ENCODE measurements at places on chromosomes 13 and 19.

DNA sequence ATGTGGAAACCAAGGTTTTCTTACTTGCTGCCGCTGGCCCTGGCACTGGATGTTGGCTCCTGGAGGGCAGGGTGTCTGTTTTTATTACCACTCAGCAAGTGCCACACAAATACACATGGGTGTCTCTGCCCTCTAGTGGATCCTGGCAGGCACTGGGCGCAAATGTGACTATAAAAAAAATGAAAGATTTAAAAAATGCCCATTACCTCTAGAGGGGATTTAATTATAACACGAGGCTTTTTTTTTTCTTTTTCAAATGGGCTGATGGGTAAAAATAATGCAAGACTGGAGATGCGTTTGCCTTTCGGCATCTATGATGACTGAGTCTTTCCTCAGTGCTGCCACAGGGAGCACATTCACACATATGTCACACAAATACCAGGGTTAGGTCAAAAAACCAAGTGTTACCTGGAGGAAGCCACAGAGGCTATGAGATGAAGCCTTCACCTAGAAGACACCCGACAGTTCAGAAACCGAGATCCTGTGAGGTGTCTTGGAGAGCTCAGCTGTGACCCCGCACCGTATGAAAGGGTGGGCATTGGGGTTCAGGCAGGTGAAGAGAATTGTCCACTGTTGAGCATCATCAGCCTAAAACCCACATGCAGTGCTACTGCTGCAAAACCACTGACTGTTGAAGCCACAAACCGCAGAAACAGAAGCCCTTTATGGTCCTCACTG, 25.7 kb downstream of the CHAMP1 start:
- peak; percentile 87 for DNase-seq

- no peak for DNase-seq
These were observed 7.9 kb upstream of the SIGLEC9 start for GRCh38 chr19:51116736-51117286.

GRCh38 chr13:46582190-46582589, 29.2 kb downstream of the LRCH1 start:
- DNase-seq: no peak

DNA sequence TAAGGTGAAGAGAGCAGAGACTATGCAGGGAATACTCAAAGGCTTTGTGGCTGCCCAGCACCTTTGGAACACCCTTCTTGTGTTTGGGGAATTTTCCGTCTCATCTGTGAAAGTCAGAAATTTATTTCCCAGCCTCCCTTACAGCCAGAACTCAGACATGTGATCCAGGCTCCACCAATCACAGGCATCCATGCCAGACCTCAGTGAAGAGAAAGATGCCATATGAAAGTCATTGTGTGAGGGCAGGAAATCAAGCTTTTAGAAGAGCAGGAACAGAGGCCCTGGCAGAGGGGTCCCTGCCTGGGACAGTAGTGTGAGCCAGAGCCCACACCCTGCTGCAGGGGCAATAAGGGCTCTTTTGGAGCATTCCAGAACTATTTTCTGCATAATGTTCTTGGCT, 12.1 kb downstream of the CCDC70 start:
- no peak for DNase-seq

GRCh38 chr13:60646620-60647019, 249.6 kb downstream of the TDRD3 start:
- DNase-seq: no peak

GRCh38 chr19:36245210-36246005, 30.5 kb downstream of the ZNF146 start:
- no peak for DNase-seq

GRCh38 chr19:16042533-16043085, 33.7 kb upstream of the TPM4 start:
- no peak for DNase-seq

DNA sequence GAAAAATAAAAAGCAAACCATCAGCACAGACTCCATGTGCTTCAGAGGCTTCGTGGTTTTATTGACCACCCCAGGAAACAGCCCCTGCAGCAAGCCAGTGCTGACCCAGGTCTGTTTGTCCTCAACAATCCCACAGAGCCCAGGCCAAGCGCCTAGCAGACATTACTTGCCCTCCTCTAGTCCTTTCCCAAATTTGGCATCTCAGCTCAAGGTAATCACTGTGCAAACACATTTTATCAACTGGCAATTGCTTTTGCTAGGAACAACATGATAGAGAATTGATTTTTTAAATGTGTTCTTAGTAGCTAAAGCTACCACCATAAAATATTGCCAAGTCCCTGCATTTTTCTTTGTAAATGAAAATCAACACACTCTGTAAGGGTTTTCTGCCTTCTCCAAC, 121.8 kb downstream of the STOML3 start:
- DNase-seq: no peak

DNA sequence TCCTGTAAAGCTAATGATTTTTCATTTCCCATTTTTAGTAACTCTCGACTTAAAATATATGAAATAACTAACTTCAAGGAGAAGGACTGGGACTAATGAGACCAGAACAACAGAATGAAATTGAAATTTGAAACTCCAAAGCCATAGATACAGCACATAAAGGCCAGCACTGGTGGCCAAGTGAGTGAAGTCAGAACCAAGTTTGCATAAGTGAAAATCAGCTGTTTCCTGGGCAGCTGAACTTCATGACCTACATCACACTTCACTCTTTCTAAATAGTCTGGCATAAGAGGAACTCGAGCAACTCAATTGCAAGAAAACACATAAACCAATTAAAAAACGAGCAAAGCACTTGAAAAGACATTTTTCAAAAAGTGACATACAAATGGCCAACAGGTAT, 84.5 kb downstream of the DCLK1 start:
- DNase-seq: no peak

DNA sequence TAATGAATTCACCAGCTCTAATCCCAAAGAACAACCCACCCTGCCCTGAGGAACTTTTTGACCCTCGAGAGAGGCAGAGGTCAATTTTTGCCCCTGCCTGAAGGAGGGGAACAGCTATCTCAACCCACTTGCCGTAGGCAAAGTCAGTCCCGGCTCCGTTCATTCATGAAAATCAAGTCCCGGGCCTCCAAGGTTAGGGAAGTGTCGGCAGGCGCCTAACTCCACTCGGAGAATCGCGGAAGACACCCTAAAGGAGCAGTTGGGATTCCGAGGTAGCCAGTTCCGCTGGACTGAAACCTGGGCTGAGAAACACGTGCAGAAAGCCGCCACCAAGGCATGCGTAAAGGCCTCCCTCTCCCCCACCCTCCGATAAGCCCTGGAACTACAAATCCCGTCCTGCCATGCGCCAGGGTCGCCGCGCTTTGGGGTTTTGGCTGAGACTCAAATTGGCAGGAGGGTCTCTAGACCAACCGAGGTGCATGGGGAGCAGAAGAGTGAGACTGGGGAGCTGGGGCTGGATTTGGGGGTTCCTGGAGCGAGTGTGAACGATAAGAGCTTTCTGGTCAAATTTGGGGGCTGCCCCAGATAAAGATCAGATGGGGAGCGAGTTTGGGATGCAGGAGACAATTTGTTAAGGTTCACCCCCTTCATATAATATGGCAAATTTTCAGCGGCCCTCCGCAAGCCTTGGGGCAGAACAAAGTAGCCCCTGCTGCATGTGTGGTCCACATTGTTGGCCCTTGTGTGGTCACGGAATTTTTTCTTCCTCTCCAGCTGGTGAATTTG, at the start of gene TNPO2:
TSS of gene TNPO2 (minus strand) at position 292 of the 786 bp plus-strand sequence. CDS start 2,955 bp downstream, outside the sequence.
- peak; percentile 93 for DNase-seq

GRCh38 chr19:5091018-5091683, 122.2 kb downstream of the KDM4B start:
- peak; percentile 95 for DNase-seq

DNA sequence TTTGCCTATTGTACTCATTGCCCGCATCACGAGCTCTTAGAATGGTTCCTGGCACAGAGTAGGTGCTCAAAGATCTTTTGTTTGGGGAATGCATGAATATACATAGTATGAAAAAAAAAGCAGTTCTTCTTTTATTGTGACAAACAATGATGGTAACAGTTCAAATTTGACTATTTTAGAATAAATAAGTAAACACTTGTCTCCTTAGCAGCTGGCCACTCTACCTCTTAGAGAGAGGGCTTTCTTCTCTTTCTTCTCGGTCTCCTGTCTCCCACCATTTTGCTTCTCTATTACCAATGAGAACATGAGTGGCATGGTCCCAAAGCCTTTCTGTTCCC, 639 bp upstream of the SLAIN1 start:
- DNase-seq: no peak

DNA sequence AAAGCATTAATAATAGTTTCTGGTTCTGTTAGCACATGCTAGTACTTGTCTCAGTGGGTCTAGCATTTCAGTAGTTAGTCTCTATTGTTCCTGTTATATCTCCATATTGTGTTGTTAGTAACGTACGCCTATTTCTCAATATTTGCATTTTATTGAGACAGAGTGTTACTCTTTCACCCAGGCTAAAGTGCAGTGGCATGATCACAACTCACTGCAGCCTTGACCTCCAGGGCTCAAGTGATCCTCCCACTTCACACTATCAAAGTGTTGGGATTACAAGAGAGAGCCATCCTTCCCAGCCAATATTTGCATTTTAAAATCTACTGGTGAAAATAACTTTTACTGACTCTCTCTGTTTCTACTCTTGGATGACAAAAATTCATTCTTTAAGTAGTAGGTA, 154.6 kb upstream of the PRR20A start:
- DNase-seq: no peak

DNA sequence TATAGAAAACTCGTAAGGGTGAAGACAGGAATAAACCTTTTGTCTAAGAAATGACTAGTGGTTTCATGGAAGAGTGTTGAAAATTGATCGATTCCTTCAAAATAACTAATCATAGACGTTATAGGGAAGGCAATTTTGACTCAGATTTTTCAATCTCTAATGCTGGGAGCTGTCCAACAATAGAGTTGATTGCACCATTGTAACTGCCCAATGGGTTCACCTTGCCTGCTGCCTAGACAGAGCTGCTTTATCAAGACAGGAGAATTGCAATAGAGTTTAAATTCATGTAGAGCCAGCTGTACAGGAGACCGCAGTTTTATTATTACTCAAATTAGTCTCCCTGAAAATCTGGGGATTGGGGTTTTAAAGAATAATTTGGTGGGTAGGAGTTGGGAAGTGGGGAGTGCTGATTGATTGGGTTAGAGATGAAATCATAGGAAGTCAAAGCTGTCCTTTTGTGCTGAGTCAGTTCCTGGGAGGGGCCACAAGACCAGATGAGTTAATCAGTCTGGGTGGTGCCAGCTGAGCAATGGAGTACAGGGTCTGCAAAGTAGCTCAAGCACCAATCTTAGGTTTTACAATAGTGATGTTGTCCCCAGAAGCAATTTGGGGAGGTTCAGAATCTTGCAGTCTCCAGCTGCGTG, 16.8 kb upstream of the ADGRE2 start:
- peak; percentile 75 for DNase-seq
